ENCODE measurements at places on chromosomes 12 and 14.

GRCh38 chr12:6355491-6356373, 13.9 kb upstream of the TNFRSF1A start:
- DNase-seq: no peak
- H3K4me1 ChIP-seq: peaks cover 13% of the 10 kb centered on the region
- no peak overlapping the region for H3K27ac ChIP-seq
- H3K4me3 ChIP-seq: no peak overlapping the region
- H3K27me3 ChIP-seq: peaks cover 15% of the 10 kb centered on the region
- H3K36me3 ChIP-seq: no peaks in the 10 kb centered on the region

DNA sequence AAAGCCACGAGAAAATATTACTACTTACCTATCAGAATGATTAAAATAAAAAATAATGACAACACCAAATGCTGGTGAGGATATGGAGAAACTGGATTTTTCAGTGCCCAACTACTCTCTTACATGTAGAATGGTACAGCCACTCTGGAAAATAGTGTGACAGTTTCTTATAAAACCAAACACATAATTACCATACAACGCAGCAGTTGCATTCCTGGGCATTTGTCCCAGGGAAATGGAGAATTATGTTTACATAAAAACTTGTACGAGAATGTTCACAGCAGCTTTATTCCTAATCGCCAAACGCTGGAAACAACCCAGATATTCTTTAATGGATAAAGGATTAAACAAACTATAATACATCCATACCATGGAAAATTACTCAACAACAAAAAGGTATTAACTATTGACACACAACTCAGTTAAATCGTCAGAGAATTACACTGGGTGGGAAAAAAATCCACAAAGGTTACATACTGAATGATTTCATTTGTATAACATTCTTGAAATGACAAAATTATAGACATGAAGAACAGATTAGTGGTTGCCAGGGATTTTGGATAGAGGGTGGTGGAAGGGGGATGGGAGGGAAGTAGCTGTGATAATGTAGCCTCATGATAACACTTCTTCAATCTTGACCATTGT, 35.4 kb downstream of the TAOK3 start:
- H3K27me3 ChIP-seq: no peaks in the 10 kb centered on the region
- H3K27ac ChIP-seq: no peak overlapping the region
- H3K4me3 ChIP-seq: no peak overlapping the region
- DNase-seq: no peak
- no peaks in the 10 kb centered on the region for H3K36me3 ChIP-seq

- H3K4me1 ChIP-seq: no peaks in the 10 kb centered on the region
- H3K36me3 ChIP-seq: no peaks in the 10 kb centered on the region
- H3K27me3 ChIP-seq: no peaks in the 10 kb centered on the region
- no peak overlapping the region for H3K27ac ChIP-seq
Measured at GRCh38 chr12:21766403-21766802, 8.1 kb downstream of the KCNJ8 start.

DNA sequence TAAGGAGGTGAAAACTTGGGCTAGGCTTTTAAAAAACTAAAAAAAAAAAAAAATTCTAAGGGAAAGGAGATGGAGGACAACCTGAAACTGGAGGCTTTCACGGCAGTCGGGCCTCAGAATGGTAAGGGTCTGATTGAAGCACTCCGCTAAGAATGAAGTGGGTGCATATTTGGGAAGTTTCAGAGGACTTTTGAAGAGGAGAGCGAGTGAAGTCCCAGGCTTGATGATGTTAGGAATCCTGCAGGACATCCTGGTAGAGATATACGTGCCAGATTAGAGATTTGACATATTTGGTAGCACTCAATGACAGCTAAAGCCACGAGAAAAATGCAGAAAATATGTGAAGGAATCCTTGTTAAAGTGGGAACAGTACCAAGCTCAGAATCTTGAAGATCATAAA, 186.2 kb downstream of the SNAPC1 start:
- no peak for DNase-seq
- peaks cover 2% of the 10 kb centered on the region for H3K27me3 ChIP-seq
- no peak overlapping the region for H3K27ac ChIP-seq
- no peaks in the 10 kb centered on the region for H3K36me3 ChIP-seq

DNA sequence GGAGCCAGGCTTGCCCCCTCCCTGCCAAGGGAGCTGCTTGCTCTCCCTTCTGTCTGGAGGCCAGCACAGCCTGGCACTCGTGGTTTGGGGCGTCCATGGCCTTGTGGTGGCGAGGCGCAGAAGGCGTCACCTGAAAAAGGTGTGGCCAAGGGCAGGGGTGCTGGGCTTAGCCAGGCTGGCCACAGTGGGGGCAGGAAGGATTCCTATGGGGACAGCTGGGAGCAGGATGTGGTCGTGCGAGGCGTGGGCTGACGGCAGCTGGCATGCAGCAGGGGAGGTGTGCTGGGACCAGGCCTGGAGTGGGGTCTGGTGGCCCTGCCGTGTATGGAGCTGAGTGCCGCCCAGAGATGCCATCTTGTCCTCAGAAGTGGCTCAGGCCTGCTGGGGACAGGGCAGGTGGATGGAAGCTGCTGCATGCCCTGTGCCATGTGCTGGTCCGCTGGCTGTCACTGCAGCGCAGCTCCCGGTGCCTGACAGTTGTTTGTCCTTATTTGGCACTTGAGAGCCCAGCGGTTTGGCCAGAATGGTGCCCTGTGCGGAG, 30.0 kb downstream of the SH2B3 start:
- peaks cover 32% of the 10 kb centered on the region for H3K36me3 ChIP-seq
- H3K4me3 ChIP-seq: no peak overlapping the region
- DNase-seq: peak; percentile 4
- H3K4me1 ChIP-seq: peaks cover 75% of the 10 kb centered on the region
- H3K27ac ChIP-seq: peak overlapping the region; percentile 57
- peaks cover 16% of the 10 kb centered on the region for H3K27me3 ChIP-seq

- H3K27me3 ChIP-seq: peaks cover 7% of the 10 kb centered on the region
- no peaks in the 10 kb centered on the region for H3K36me3 ChIP-seq
- H3K4me3 ChIP-seq: no peak overlapping the region
- no peak for DNase-seq
- no peak overlapping the region for H3K27ac ChIP-seq
Measured at GRCh38 chr14:69357544-69358200, 40.4 kb downstream of the ERH start.

- no peak overlapping the region for H3K4me3 ChIP-seq
- H3K27ac ChIP-seq: no peak overlapping the region
- no peaks in the 10 kb centered on the region for H3K36me3 ChIP-seq
- DNase-seq: no peak
- H3K4me1 ChIP-seq: no peaks in the 10 kb centered on the region
- no peaks in the 10 kb centered on the region for H3K27me3 ChIP-seq
Measured at GRCh38 chr14:99990268-99991170, 74.7 kb upstream of the EVL start.

GRCh38 chr12:27077586-27077985, 4.8 kb downstream of the C12orf71 start:
- DNase-seq: no peak
- no peak overlapping the region for H3K27ac ChIP-seq
- H3K36me3 ChIP-seq: no peaks in the 10 kb centered on the region
- peaks cover 12% of the 10 kb centered on the region for H3K4me1 ChIP-seq
- peaks cover 2% of the 10 kb centered on the region for H3K27me3 ChIP-seq

DNA sequence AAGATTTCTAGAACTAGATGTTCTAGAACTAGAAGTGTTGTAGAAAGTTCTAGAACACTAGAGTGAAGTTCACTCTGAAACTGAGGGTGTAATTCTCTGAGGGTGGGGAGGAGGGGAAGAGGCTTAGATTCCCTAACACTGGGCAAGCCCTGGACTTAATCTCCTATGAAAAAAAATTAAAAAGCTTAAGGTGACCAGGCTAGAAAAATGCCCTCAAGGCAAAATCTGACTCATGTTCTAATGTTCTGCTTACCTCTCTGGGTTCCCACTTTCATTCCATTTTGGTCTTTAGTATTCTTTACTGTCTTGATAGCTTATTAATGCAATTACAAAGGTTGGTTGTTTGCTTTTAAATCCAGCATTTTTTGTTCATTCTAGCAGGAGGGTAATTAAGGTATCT, 101.5 kb downstream of the KICS2 start:
- no peaks in the 10 kb centered on the region for H3K27me3 ChIP-seq
- no peaks in the 10 kb centered on the region for H3K4me1 ChIP-seq
- no peak overlapping the region for H3K4me3 ChIP-seq
- H3K36me3 ChIP-seq: peaks cover 16% of the 10 kb centered on the region
- no peak overlapping the region for H3K27ac ChIP-seq

DNA sequence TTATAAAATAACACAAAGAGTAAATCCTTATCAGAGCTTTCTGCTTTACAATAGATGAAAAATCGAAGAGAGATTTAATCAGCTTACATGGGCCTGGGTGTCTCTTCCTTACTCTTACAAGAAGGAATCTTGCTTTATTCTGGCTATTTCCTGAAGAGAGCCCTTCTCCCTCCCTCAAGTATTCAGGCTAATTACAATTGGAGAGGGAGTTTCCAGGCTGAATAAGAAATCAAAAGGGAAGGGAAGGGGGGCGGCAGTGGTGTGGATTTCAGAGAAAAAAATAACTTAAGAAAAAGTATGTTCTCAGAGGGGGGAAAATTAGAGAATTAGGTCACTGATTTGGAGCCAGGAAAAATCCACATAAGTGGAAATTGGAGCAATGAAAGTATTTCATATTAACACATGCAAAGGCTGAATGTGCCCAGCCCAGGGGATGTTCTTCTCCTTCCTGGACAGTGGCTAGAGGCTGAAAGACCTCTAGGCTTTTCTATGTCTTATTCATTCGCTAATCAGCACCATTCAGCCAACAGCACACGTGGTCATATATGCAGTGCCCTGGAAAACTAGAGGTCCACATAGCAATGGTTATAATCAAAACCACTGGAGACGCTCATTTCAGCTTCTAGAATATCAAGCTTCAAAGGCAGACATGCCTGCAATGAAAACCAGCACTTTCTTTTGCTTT, 158.9 kb upstream of the BTG1 start:
- no peak for DNase-seq
- H3K4me1 ChIP-seq: peaks cover 12% of the 10 kb centered on the region
- H3K36me3 ChIP-seq: no peaks in the 10 kb centered on the region
- no peak overlapping the region for H3K27ac ChIP-seq
- no peak overlapping the region for H3K4me3 ChIP-seq

- no peak overlapping the region for H3K4me3 ChIP-seq
- no peak for DNase-seq
- H3K4me1 ChIP-seq: no peaks in the 10 kb centered on the region
- H3K27ac ChIP-seq: no peak overlapping the region
- H3K36me3 ChIP-seq: no peaks in the 10 kb centered on the region
Measured at GRCh38 chr12:16090974-16091373, 179.8 kb downstream of the DERA start.

DNA sequence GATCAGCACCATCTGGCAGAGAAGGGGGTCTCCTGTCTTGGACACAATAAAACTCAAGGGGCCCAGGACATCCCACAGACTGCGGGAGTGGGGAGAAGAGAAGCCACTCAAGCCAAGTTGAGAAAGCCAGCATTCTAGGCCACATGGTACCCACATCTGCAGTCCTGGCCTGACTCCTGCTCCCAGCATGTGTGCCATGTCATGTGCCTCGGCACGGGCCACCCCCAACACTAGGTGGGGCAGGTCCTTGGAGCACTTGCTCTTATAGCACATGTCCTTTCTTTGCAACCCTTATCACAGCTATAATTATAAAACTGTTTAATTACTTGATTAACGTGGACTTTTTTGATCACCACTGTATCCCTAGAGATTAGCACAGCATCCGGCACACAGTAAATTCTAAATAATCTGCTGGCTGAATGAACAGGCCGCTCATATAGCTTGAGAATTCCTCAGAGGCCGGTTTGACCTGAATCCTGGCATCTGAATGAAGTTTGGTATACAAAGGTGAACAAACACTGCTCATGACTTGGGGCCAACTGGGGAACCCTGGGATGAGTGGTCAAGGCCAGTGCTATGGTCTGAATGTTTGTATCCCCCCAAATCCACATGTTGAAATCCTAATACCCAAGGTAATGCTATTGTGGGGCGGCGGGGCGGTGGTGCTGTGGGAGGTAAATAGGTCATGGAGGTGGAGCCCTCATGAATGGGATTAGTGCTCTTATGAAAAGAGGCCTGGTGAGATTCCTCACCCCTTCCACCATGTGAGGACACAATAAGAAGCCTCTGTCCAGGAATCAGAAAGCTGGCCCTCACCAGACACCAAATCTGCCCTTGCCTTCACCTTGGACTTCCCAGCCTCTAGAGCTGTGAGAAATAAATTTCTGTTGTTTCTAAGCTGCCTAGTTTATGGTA, 6.6 kb downstream of the NCKAP5L start:
- H3K36me3 ChIP-seq: peaks cover 24% of the 10 kb centered on the region
- peak overlapping the region; percentile 48 for H3K27ac ChIP-seq

GRCh38 chr14:101065246-101065645, 161.7 kb upstream of the RTL1 start:
- H3K4me3 ChIP-seq: no peak overlapping the region
- peaks cover 10% of the 10 kb centered on the region for H3K27me3 ChIP-seq
- DNase-seq: no peak
- H3K4me1 ChIP-seq: peaks cover 8% of the 10 kb centered on the region
- H3K36me3 ChIP-seq: peaks cover 3% of the 10 kb centered on the region
- no peak overlapping the region for H3K27ac ChIP-seq

DNA sequence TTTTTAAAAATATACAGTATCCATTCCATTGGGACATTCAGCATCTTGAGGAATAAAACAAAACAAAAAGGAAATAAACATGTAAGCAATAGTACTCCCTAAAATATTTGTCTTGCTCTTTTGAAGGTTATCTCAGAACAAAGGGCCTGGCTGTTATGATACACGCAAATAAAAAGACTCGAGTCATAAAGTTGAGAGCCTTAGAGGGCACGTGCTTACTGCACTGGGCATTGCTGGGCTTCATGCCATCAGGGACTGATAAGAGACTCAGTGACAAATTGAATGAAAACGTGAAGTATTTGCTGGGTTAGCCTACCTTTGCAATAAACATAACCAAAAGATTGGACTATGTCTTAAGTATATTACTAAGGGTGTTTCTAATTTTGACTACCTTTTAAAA, 118.9 kb downstream of the SLC35F4 start:
- H3K27ac ChIP-seq: no peak overlapping the region
- DNase-seq: no peak
- no peaks in the 10 kb centered on the region for H3K27me3 ChIP-seq
- no peaks in the 10 kb centered on the region for H3K4me1 ChIP-seq
- H3K36me3 ChIP-seq: no peaks in the 10 kb centered on the region

DNA sequence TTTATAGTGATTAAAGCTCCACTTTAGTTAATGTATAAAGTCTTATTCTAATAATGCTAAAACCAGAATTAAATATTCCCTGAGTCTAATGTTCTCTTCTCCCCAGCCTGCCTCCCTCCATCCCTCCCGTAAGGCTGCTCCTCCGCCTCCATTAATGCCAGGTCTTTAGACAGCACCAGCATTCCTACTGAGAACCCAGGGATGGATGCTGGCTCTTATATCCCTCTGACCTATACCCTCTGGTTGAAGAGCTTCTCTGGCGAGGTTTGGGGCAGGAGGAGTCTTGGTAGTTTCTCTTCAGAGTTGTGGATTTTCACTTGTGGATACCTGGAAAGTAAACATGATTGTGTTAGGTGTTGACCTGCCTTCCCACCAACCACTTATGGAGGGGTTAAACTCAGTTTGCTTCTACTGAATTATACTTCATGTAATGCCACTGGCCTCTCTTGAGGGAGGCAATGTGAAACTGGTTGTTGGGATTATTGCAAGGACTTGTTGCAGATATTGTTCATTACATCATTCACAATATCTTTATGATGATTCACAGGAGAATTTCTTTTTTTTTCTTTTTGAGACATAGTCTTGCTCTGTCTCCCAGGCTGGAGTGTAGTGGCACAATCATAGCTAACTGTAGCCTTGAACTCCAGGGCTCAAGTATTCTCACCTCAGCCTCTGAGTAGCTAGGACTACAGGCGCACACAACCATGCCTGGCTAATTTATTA, 11.1 kb upstream of the SMAGP start:
- no peaks in the 10 kb centered on the region for H3K27me3 ChIP-seq
- DNase-seq: no peak
- no peaks in the 10 kb centered on the region for H3K36me3 ChIP-seq

All from endothelial cell (in vitro differentiated cells).